ENCODE measurements at places on chromosomes 2 and 18.

DNA sequence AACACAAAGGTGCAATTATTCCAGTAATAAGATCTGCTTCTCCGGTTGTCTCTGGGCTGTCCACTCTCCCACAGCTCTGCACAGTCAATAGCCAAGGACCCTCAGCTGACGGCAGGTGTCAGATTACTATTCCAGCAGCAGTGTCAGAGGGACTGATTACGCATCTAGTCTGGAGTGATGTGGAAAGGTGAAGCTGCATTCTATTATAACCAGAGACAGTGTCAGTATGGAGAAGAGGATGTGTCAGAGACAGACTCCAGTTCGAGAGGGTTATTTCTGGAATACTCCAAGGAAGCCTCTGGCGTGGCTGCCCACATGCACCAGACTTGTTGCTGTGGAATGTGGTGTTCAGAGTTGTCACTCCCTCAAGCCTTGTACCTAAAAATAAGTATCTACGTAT is 163.6 kb upstream of the TMEM200C start:
- no peak for DNase-seq

- no peak for DNase-seq
Observed at GRCh38 chr2:238974081-238974480, 126.2 kb downstream of the TWIST2 start.

GRCh38 chr2:175817221-175817620 is 184.8 kb downstream of the LNPK start:
- no peak for DNase-seq

DNA sequence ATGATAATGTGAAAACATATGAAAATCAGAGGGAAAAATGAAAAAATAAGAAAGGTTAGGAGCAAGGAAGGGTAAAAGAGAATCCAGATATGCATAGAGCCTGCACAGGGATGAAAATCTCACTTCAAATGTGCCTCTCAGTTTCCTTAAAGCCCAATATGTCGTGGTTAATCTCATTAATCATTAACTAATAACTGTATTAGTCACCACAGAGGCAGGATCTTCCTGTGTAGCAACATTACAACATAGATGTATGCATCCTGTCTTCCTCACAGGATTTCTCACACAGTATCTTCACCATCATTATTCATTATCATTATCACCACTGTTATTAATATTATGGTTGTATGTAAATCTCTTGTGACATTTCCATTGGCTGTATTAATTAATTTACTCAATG is 361.2 kb upstream of the SOX11 start:
- DNase-seq, result no peak

GRCh38 chr2:187586011-187586641 is 31.9 kb upstream of the TFPI start:
- DNase-seq, result no peak

Measured in stimulated activated CD8-positive, alpha-beta memory T cell treated with anti-CD3 and anti-CD28 coated beads, Interleukin-7, amount 100 ng/mL, for 4 hours (primary cell).